IPS-NIHi11 (cell line): ENCODE measurements at places on chromosomes 1 and 21.

DNA sequence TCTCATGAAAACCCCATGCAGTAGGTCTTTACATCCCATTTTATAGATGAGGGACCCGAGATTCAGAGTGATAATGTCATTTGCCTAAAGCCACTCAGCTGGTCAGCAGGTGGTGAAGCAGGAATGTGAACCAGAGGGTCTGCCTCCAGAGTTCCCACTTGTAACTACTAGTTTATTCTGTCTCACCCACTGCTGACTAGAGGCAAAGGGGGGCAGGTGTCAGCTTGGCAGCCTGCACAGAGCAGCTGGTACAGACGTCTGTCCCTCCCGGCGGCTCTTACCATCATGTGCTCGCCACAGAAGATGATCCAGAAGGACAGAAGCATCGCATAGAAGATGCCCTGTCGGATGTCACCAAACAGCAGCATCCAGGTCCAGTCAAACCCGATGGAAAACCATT is 82.4 kb downstream of the WLS start:
- DNase-seq, result no peak

GRCh38 chr1:101993710-101994109 is 3.0 kb downstream of the OLFM3 start:
- no peak for DNase-seq

DNA sequence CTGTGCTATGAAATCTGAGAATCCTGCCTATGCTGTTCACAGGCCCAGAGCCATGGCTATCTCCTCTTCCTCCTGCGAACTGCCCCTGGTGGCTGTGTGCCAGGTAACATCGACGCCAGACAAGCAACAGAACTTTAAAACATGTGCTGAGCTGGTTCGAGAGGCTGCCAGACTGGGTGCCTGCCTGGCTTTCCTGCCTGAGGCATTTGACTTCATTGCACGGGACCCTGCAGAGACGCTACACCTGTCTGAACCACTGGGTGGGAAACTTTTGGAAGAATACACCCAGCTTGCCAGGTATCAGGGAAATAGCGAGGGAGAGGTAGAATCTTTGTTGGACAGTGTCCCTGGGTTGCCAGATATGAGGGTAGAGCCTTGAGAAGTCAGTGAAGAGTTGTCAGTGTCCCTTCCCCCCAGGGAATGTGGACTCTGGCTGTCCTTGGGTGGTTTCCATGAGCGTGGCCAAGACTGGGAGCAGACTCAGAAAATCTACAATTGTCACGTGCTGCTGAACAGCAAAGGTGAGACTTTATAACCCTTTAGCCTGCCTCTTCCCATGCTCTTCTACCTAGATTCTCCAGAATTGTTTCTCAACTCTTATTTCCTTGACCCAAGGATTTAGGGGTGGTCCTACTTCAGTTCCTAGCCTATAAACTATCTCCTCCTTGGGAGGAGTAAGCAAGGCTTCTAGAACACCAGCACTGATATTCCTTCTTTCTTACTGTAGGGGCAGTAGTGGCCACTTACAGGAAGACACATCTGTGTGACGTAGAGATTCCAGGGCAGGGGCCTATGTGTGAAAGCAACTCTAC is 1.4 kb downstream of the NIT1 start:
- peak; percentile 64 for DNase-seq

DNA sequence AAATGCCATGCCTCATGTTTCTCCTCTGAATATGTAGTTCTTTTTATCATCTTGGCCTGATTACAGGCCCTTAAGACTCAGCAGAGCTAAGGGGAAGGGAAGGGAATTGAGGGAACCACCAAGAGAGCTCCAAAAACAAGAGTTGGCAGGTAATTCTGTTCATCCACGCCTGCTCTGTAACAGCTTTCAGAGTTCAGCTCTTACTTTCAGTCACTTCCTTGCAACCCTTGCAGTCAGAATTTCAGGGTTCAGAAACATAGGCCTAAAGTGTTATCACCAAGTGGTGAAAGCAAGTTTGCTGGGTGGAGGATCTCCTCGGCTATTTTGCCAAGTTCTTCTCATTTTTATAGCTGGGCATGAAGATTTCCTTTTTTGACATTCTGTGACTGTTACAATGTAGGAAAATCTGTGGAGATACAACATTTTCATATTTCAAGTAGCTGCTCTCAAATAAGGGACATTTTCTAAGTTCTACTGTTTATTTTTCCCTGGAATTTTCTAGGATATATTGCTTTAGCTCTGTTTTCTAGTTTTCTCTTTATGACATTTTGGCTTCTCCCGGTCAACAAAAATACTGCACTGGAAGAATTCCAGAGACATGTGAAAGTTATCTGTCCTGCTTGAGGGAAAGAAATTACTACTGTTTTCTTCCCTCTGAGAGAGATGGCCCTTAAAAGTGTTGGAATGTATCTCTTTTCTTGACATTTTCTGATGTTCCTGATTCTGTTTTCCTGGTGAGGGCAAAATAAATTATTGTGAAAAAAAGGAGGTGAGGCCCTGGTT is 251.8 kb upstream of the ST6GALNAC5 start:
- DNase-seq, result no peak

GRCh38 chr21:29025328-29025713 is 853 bp downstream of the USP16 start:
- DNase-seq, result no peak

DNA sequence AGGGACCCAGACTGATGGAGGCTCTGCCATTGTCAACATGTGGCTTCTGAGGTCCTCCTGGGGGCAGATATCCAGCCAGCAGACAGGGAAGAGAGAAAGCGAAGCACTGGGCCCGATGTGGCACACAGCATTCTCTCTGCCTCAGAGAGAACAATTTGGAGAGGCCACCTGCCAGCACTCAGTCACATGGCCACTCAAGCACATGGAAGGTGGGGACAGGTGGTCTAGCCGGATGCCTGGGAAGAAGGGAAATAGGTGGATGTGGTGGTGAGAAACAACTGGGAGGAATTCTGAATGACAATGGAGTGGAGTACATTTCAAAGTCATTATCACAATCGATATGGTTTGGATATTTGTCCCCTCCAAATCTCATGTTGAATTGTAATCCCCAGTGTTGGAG is 109.0 kb downstream of the UBE2U start:
- no peak for DNase-seq

GRCh38 chr1:39214021-39214713 is 9.7 kb downstream of the MACF1 start:
- DNase-seq, result peak; percentile 40

DNA sequence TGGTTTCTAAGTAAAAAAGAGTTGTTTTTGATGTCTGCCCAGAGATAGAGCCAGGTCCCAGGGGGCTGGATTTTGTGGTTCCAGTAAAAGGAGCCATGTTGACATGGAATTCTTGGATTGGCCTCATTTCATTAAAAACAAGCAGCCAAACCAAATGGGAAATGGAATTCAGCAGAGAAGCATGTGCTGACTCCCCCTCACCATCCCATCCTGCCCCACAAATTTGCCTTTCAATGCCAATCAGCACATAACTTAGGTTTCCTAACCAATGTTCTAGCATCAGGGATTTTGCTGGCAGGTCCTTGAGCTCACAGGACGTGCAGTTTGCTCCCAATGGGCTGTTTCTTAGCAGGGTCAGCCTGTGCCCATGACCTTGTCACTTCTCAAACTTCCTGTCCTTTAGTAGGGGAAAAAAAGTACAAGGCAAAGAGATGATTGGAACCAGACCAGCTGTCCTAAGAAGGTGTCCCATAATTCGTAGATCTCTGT is 101.5 kb upstream of the GADD45A start:
- DNase-seq, result no peak

- DNase-seq, result no peak
Measured at GRCh38 chr1:174036204-174036603, 14.0 kb upstream of the RC3H1 start.

DNA sequence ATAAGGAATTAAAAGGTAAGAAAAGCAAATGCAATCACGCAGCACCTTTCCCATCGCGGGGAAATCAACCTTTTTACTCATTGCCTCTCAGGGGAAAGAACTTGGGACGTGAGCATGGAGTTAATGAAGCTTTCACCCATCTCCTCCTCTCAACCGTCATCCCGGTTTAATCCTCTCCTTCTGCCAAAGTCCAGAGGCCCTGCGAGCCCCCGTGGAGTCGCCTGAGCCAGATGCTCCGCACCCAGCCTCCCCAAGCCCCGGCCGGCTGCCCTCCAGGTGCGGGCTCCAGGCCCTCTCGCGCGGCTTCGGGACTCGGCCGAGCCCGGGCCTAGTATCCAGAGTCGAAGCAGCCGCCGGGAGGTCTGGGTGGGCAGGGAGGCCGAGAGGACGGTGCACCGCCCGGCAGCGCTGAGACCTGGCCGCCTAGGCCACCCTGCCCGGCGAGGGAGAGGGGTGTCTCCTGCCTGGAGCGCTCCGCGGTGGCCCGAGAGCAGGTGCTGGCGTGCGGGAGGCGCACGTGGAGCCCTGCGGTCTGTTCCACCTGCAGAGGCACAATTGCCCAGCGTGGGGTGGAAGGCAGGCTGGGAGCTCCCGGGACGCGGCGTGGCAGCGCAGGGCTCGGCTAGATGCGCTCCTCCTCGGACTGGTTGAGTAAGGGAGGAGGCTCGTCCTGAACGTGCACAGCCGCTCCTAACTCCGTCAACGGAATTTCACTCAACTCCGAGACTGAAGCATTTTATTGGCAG is 218.5 kb downstream of the SDCCAG8 start:
- DNase-seq, result peak; percentile 41

DNA sequence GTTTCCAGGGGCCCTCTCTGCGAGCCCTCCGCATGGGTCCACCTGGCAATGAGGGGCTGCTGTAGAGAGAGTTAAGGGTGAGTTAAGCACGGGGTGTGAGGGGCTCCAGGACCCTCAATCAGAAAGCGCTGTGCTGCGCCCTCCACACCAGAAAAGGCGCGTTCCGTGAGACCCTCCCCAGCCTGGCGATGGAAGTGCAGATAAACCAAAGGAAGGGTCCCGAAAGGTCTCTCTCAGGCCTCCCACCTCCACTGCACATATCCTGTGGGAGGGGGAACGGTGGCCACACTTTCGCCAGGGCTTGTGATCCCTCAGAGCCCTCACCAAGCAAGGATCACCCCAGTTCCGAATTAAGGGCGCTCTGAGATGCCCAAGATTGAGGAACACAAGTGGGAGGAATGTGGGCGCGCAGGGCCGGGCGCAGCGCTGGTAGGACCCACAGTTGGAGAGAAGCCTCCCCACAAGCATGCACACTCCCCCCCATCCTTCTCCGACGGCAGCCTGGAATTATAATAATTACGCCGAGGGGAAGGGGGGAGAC is 1.1 kb downstream of the WNT3A start:
- no peak for DNase-seq

DNA sequence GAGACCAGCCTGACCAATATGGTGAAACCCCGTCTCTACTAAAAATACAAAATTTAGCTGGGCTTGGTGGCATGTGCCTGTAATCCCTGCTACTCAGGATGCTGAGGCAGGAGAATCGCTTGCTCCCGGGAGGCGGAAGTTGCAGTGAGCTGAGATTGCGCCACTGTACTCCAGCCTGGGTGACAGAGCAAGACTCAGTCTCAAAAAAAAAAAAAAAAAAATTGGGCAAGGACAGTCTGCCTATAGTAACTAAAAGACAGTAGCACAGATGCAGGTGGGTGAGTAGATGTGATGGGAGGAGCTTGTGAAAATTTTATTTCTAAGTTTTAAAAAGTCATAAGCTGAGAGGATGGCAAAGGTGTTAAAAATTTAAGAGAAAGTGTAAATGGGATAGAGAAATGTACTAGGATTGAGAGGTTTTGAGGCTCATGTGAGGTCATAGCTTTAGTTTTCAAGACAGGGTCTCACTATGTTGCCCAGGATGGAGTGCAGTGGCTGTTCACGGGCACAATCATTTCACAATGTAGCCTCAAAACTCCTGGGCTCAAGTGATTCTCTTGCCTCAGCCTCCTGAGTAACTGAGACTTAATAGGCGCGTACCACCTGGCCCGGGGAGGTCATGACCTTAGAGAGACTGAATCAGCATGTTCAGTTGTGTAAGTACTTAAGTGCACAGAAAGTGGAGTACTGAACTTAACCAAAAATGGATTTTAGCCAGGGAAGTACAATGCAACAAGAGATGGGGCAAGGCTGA is 33.7 kb downstream of the PTP4A2 start:
- no peak for DNase-seq

DNA sequence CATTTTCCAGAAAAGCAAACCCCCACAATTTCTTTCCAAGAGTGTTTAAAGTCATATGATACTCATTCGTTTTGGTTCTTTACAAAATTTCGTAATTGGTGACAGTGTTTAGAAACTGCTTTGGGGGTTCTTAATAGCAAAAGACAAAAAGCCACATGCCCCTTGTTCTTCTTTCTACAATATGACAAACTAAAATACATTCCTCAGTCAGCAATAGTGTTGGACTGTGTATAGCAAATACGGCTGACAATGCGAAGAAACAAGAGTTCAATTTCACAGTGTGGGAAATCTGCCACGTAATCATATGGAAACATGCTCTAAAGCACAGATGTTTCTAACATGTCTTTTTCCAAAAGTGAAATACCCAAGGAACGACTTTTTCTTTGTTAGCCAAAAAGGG is 7.6 kb upstream of the IFNAR1 start:
- DNase-seq, result no peak

- no peak for DNase-seq
Measured at GRCh38 chr1:118302145-118302544, 117.1 kb upstream of the SPAG17 start.

GRCh38 chr1:44784094-44785028 is 3.6 kb downstream of the BEST4 start:
- DNase-seq, result peak; percentile 61

DNA sequence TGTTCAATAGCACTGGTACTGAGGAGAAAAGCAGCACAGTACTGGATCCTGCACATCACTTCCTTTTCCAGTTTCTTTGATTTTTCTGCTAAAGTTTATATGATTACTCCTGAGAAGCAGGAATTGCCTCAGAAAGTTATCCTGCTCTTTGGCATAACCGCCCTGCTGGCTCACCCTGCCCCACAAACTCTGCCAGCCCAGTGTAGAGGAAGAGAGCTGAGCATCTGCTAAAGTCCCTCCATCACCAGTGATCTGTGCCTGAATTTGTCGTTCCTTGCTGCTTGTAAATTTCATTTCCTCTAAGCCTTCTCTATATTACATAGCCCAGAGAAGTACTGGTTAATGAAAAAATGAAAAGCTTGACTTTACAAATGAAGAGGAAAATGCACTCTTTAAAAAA is 87.0 kb upstream of the C1orf21 start:
- no peak for DNase-seq

DNA sequence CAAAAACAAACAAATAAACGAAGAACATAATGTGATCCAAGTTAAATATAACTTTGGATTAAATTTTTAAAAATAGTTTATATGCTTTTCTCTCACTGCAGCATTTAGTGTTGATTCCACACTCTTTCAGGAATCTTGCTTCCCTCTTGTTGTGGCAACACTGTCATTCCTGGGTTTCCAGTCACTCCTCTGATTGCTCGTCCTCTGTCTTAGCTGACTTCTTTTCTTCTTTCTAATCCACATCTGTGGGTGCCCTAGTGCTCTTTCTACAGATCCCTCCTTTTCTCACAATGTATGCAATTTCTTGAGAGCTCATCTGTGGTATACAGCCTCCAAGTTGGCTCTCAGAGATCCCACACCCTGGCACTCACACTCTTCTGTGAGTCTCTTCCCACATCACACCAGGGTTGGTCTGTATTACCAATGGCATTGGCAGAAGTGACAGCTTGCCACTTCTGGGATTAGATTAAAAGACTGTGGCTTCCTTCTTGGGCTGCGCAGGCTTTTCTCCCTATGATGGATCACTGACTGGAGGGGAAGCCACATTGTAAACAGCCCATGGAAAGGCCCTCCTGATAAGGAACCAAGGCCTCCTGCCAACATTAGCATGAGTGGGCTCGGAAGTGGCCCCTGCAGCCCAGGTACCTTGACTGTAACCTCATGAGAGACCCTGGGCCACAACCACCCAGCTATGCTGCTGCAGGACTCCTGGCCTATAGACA is 11.5 kb upstream of the MYOC start:
- no peak for DNase-seq
